EL (cell line): ENCODE measurements at places on chromosomes 5 and 9.

DNA sequence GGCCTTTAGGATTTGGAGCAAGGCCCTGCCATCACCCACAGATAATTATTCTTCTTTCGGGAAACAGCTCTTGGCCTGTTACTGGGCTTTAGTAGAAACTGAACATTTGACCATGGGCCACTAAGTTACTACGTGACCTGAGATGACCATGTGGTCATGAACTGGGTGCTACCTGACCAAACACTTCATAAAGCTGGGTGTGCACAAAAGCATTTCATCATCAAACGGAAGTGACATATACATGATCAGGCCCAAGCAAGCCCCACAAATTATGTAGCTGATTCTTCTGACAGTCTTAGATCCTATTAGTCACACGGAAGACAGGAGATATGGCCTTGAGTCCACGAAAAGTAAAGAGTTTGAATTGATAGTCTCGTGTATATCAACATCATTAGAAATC is 130.9 kb upstream of the FBN2 start:
- no peak for DNase-seq

GRCh38 chr9:35294066-35294465 is 132.3 kb downstream of the UNC13B start:
- DNase-seq, result no peak

DNA sequence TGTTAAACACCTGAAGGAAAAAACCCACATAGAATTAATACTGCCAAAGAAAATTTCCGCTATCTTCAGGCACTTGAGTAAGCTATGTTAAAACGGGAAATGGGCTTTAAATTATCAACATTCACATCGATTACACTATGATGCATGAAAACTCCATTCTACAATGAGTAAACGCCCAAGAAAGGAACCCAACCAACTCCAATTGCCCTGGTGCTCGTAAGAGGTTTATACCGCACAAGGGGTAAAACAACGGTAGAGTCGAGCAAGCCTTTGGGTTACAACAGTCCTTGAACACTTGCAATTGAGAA is 1.0 kb downstream of the AGTPBP1 start:
- DNase-seq, result no peak

GRCh38 chr5:38808666-38809343 is 37.0 kb upstream of the OSMR start:
- no peak for DNase-seq

- no peak for DNase-seq
Observed at GRCh38 chr5:22900801-22901310, 47.7 kb upstream of the CDH12 start.

- DNase-seq, result no peak
Observed at GRCh38 chr5:136143312-136143711, 10.7 kb downstream of the SMAD5 start.

GRCh38 chr9:107237873-107238272 is 45.2 kb upstream of the RAD23B start:
- DNase-seq, result no peak

DNA sequence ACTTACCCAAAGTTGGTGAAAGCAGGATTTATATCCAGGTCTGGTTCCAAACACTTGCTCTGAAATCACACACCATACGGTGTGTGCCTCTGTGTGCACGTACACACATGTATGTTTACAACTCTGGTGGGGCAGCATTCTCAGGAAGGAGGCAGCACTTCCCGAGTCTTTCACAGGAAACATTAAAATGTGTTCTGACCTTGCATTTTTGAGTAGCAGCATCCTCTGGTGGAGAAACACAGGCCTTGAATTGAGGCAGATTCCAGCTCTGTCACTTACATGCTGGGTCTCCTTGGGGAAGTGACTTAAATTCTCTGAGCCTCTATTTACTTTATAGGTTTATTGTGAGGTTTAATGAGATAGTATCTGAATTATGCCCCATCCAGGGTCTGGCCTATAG is 126.4 kb downstream of the RGS3 start:
- peak; percentile 50 for DNase-seq

GRCh38 chr5:40507095-40507494 is 172.6 kb upstream of the PTGER4 start:
- DNase-seq, result no peak
